ENCODE measurements at places on chromosomes 7 and 10.

DNA sequence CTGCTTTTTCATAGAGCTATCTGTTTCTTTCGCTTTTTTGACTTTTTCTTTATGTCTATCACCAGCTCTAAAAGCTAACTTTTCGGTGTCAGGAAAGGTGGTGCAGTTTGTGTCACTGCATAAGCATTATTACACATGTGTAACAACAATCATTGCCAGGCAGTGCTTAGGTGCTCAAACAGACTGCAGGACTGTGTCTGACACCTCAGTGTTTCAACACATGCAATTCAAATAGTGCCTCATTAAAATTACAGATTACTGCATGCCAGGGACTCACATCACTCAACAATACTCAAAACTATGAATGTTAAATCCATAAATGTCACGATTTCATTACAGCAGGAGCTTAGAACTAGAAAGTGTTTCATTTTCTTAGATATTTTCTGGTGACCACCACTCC, 265.3 kb upstream of the SMIM30 start:
- no peak for DNase-seq

DNA sequence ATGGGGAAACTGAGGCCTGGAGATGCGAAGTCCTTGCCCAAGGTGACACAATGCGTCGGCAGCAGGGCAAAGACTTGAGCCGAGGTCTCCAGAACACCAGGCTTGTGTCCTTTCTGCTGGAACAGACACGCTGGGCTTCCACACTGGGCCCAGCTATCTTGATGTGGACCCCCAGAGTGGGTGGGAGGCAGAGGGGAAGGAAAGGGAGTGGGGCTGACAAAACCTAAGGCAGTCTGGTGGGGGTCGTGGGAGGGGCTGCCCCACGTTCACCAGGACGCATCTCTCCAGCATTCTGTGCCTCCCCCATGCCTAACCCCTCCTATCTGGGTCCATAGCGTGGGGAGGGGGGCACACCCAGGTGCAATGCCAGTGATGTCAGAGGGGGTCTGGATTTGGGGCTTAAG, 38.1 kb downstream of the PPIF start:
- DNase-seq: no peak

DNA sequence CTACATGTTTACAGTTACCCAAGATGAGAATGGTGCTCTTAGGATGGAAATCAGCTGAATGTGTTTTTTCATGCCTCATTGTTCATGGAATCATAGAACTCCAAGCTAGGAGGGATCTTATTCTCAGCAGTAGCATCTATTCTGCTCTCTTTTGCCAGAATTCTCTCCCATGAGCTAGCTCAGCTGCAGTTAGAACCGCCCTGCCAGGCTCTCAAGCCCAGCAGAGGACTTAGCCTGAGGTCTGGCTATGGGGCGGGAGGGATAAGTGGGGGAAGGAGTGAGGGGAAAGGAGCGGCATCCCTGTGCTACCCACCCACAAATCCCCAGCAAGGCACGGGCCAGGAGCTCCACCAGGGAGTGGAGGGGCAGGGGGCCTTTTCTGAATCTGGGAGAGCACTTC, 120.7 kb upstream of the PLXNA4 start:
- DNase-seq: no peak

- DNase-seq: no peak
Measured at GRCh38 chr7:96734343-96734742, 24.7 kb upstream of the SEM1 start.

DNA sequence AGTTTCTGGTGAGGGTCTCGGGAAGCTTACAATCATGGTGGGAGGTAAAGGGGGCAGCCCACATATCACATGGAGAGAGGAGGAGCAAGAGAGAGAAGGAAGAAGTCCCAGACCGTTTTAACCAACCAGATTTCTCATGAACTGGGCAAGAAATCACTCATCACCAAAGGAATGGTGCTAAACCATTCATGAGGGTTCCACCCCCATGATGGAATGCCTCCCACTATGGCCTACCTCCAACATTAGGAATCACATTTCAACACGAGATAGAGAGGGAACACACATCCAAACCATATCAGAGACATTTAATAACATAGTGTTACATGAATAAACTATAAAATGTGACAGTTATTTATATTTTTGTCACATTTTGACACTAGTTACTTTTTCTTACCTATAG, 214.8 kb upstream of the MAGI2 start:
- no peak for DNase-seq

GRCh38 chr10:72218726-72219125, 2.6 kb upstream of the ASCC1 start:
- no peak for DNase-seq

DNA sequence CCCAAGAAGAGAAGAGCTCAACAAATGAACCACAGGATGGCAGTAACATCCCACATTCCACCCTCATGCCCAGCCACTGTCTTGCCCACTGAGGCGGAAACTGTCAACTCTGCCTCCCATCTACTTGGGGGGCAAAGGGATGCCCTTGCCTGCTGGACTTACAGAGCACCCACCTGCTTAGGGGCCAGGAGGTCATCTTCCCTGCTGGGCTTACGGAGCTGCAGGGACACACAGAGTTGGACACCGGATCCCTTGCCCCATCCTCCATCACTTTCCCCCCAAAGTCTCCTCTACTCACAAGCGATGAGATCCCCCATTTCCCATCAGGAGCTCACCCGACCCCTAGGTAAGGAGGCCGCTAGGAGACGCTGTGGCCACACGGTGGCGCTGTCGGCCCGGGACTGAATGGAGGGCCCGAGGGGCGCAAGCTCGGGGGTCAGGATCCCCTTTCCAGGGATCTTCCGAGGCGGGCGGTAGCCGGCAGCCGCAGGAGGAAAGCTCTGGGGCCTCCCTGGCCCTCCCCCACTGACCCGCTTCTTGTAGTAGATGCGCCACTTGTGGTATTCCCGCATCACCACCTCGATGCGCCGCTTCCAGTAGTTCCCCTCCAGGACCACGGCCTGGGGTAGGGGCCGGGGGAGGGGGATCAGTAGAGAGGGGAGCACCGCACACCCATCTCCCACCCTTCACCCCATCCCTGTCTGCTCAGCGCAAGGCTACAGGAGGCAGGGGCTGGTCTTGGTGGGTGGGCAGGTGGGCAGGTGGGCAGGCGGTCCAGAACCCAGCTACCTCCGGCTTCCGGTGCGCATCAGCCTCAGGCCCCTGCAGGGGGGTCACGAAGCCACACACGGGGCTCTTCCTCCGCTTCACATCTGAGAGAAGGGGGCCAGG, 17.3 kb downstream of the MLXIPL start:
- DNase-seq: no peak

- DNase-seq: no peak
Measured at GRCh38 chr7:117135553-117135891, 182.2 kb downstream of the ST7 start.

DNA sequence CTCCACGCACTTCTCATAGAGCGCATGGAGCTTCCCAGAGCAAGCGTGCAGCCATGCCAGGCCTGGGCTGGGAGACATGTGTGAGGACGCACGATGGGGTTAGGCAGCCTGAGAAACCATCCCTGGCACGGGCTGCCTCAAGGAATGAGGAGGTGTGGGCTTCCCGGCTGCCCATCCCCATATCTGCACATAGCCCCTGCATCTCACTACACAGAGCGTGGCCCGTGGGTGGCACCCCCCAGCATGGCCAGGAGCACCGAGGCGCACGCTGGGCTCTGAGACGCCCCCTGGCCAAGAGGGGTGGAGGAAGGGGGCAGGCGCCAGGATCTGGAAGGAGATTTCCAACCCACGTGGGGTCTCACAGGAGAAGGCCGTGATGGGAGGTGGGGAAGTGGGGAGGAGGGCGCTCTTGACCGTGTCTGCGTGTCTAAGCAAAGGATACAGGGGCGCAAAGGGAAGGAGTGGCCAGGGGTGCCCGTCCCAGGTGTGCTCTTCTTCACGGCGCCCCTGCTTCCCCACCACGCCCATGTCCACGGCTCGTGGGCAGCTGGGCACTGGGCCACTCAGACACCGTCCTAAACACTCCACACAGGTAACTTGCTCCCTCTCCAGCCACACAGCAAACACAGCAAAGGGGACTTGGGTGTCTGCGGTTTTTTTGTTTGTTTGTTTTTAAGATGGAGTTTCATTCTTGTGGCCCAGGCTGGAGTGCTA, 340.5 kb downstream of the PTPRN2 start:
- no peak for DNase-seq

DNA sequence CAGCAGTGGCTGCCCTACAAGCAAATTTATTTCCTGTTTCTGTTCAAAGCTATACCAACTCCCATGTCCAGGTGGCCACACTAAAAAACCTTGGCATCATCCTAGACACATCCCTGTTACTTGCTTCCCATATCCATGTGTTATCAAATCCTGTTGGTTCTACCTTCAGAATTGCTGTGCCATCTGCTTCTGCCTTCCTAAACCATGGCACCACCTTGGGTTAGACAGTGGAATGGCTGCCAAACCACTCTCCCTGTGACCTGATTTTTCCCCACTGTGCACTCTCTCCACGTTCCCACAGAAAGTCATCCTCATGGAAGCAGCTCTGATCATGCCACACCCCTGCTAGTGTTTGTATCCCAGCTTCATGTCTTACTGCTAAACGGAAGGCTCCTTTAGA, 697.6 kb upstream of the GALNT17 start:
- DNase-seq: no peak

- no peak for DNase-seq
Measured at GRCh38 chr7:93723424-93724124, 149.1 kb upstream of the CALCR start.

All from Panc1 (cell line).